Right atrium auricular region (tissue), 2 donors: ENCODE measurements at places on chromosomes 1 and 21. TPM values are rescaled to one million over a fixed set of nuclear protein-coding genes. Genes with fewer than 3 reads are reported as not detected.
A peak's percentile ranks its signal among the peaks of the same experiment; 100 is the strongest.

Gene LCE6A
- total RNA-seq, result not detected

DNA sequence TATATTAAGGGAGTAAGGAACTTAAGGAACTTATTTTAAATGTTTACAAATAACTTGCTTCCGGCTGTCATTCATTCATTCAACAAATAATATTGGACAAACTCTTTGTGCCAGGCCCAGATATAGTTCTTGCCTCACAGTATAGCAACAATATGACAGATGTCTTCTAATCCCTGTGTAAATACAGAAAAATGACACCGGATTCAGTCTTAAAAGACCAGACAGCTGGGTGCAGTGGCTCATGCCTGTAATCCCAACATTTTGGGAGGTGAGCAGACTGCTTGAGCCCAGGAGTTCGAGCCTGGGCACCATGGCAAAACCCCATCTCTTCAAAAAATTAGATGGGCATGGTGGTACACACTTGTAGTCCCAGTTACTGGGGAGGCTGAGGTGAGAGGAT lies 23.7 kb downstream of the EIF2B3 start:
- DNase-seq, result no peak

DNA sequence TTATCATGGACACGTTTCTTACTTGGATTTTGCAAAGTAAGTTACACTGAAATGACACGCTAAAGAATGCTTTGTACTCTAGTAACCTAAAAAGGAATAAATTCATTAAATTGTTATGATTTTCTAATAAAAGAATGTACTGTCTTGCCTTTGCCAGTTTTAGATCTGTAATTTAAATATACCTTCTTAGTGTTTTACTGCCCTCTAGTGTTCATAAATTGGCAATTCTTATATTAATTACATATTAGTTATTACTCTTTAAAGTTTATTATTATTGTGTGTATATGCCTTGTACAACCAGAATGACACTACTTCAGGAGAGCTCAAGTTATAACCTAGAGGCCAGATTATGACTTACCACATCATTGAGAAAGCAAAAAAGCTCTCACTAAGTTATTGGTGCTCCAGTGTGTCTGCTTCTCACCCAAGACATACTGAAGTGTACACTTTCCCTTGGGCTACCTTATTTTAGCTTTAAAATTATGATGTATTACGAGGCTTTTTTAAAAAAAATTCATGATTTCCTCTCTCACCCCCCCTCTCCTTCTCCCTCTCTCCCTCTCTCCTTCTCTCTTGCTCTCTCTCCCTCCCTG lies 169.9 kb downstream of the HS2ST1 start:
- DNase-seq, result no peak

GRCh38 chr1:46522969-46523320 lies 28.5 kb downstream of the KNCN start:
- DNase-seq, result no peak

GRCh38 chr1:219871427-219872057 lies 56.8 kb downstream of the SLC30A10 start:
- DNase-seq, result no peak

GRCh38 chr1:155981266-155982088 lies 3.1 kb upstream of the ARHGEF2 start:
- peak; percentile 77 for DNase-seq

DNA sequence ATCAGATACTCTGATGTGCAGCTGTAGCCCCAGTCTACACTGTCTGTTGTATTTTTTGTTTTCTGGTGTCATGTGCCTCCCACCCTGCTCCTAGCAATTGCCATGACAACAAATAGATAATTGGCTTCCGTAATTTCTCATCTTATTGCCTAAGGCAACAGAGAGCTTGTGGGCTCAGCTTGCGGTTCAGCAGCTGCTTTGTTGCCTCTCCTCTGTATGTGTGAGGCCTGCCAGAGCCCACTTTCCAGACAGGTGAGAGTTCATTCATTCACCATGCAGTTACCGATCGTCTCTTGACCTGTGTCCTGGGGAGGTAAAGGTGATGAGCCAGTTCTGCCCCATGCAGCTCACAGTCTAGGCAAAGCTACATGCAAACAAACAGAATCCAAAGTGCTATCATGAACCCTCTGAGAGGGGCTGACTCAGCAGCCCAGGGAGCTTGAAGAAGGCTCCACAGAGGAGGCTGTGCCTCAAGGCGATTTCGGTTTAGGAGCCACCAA lies 11.9 kb downstream of the LGALS8 start:
- no peak for DNase-seq

- DNase-seq, result no peak
Measured at GRCh38 chr1:178768423-178768822, 43.4 kb downstream of the RALGPS2 start.

GRCh38 chr21:46124926-46125845 lies 27.3 kb downstream of the COL6A2 start:
- DNase-seq, result no peak

Gene KCNH1
- total RNA-seq, result not detected

- DNase-seq, result no peak
Measured at GRCh38 chr1:89557956-89558355, 33.3 kb downstream of the LRRC8B start.

Gene MYBPH
- total RNA-seq, result not detected

DNA sequence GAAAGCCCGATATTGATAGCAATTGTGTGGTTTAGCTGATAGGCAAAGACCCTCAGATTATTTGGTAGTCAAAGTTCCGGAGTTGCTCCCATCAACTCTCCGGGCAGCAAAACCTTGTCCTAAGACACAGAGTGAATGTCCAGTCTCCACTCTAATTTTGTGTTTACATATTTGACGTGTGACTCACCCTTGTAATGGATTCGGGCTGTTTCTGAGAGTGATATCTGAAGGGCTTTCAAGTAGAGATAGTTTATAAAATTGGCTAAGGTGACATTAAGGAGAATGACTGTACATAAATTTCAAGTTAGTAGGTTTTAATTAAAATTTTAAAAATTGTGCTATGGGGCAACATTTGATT lies 154.2 kb downstream of the CNIH3 start:
- no peak for DNase-seq
